ENCODE measurements at places on chromosomes 4 and X.

- no peak for DNase-seq
Measured at GRCh38 chrX:44068043-44068442, 94.9 kb upstream of the NDP start.

DNA sequence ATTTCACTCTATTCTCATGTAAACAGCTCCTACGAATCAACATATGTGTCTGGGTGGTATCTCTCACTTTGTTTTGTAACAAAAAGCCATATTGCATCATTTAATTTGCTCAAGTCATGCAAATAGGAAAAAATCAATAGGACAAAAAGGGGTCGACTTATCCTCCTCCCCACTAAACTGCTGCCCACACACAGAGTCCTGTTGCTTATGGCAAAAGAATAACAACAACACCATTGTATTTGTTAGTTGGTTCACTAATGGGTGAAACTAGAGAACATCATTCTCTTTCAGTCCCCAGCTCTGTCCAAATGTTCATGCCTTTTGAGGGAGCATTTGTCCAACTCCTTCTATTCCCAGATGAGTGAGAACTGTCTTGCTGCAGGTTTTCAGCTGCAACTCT, 2.1 kb downstream of the HHIP start:
- DNase-seq: no peak

DNA sequence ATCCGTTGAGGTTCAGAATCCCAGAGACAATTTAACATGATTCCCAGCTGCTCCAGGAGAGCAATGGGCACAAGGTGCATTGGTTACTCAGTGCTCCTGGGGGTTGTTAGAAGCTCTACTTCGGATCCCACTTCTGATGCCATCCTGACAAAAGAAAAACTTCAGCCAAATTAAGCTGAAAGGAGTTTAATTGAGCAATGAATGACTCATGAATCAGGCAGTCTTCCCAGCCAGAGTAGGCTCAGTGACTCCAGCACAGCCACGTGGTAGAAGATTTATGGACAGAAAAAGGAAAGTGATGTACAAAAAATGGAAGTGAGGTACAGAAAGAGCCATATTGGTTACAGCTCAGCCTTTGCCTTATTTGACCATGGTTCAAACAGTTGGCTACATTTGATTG, 95.7 kb downstream of the PWWP3B start:
- DNase-seq: no peak

GRCh38 chr4:52991472-52991871, 129.4 kb downstream of the RASL11B start:
- no peak for DNase-seq

DNA sequence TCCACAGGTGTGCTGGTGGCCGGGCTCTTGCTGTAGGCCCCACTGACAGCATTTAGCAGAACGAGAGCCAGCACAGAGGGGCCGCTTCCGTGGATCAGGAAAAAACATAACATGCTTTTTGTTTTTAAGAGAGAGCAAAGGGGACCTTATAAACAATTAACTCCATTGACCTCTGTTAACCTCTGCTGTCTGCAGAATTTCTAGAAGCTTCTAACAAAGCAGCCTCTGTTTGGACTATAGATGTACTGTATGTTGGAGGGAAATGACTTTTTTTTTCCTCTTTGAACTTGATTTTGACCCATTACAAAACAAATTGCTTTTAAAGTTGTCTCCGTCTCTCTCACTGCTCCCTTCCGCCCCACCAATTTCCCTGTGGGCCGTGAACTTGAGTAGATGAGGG, 210.7 kb downstream of the FRAS1 start:
- DNase-seq: no peak

DNA sequence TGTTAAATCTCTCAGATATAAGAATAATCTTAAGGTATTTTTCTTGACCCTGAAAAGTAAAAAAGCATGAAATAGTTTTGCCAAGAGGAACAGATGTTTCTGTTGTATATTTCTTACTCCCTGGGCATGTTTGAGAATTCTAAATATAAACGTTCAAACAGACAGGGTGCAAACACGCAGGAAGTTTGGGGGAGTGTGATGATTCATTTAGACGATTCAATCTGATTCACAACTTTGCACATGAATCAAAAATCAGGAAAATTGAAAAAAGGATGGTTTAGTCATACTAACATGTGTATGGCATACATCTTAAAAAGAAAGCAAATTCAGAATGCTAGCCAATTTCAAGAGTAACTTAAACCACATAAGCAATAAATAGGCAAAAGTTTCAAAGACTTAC, 340.3 kb upstream of the GRID2 start:
- no peak for DNase-seq

DNA sequence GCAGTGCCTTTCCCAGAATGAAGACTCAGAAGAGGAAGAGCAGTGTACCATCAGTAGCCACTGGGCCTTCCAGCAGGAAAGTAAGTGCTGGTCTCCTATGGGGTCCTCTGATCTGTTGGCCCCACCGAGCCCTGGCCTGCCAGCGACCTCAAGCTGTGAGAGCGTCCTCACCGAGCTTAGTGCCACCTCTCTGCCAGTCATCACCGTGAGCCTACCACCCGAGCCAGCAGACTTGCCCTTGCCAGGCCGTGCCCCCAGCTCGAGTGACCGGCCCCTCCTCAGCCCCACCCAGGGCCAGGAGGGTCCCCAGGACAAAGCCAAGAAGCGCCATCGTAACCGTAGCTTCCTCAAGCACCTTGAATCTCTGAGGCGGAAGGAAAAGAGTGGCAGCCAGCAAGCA, 69.7 kb downstream of the STARD8 start:
- no peak for DNase-seq

- no peak for DNase-seq
Measured at GRCh38 chr4:77820649-77821561, 1.7 kb upstream of the CNOT6L start.

- DNase-seq: no peak
Measured at GRCh38 chrX:103329991-103330390, at the start of gene TCEAL7. Gene TCEAL7 (plus strand): TSS chrX:103330239. CDS start chrX:103331404, 1,165 bp downstream.

DNA sequence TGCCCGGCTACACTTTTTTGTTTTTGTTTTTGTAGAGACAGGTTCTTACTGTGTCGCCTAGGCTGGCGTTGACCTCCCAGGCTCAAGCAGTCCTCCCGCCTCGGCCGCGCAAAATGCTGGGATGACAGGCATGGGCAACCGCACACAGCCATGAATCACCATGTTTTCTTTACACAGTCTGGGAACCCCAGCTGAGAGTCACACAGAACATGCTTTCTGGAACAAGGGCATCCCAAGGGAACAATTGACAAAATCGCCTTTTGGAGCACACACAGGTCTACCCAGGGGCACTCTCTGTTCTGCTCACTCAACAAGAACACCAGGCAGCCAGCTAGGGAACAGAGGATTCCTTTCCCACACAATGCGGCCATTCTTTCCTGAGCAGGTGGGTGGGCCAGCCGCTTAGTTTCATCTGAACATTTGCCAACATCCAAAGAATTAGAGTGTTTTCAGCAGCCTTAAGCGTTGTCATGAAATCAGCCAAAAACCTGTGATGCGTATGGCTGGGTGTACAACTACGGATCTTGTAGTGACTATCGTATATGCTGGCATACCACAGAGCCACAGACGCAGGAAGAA, 15.7 kb downstream of the PRKX start:
- DNase-seq: no peak

DNA sequence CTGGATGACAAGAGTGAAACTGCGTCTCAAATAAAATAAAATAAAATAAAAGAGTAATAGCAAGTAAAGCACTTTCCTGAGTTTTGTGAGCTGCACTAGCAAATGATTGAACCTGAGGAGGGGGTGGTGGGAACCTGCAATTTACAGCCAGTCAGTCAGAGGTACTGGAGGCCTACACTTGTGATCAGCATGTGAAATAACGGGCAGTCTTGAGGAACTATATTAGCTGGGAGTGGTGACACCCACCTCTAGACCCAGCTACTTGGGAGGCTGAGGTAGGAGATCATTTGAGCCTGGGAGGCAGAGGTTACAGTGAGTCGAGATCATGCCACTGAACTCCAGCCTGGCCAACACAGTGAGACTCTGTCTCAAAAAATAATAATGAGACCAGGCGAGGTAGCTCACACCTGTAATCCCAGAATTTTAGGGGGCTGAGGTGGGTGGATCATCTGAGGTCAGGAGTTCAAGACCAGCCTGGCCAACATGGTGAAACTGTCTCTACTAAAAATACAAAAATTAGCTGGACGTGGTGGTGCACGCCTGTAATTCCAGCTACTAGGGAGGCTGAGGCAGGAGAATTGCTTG, 537.1 kb upstream of the HTR2C start:
- no peak for DNase-seq
